ENCODE measurements at places on chromosomes 3 and 15.

DNA sequence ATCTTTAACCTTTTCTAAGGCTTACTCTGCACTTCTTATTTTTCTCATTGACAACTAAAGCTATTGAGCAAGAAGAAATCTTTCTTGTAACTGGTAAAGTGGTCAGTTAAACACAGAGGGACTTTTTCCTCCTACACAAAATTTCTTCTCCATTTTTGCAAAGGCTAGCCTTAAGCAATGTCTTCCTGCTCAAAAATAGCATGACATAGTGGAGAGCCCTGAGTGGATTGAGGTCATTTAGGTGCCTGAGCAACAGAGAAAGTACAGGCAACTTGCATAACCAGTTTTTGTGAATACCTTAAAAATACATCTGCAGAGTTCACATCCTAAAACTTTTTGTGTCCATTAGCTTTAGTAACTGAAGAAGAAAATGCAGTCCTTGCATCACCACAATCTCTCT, 144.7 kb upstream of the TTC14 start:
- DNase-seq: no peak

GRCh38 chr15:71136159-71136783, 21.0 kb downstream of the THSD4 start:
- no peak for DNase-seq

DNA sequence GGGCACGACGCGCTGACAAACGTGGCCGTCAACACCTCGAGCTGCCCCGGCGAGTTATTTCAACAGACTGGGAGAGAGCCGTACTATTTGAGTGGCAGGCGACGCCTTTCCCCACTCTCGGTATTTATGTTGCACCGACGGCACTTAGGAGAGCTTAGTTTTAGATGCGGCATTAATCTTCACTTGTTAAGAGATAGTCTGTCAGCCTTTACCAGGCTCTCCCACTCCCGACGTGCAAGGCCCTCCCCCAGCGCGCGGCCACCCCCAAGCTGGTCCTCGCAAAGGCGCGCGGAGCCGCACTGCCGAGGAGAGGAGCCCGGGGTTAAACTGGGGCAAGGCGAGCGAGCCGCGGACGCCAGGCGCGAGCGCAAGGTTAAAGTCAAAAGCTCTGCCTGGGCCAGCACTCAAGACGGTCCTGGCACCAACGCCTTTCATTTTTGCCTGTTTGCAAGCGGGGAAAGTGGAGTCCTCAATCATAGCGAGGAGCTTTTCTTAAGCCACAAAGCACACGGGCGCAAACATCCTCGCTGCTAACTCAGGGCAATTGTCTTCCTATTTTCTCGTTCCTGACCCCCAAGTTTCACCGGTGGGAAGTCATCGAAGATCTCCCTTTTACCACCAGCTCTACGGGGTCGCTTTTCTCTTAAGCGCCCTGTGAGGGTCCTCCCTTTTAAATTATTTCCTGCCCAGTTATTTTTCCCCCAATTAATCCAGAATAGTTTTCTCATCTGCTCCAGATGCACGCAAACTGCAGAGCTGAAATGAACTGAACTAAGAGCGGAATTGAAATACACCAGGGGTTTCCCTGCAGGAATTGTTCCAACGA, 86.6 kb downstream of the NR2F2 start:
- no peak for DNase-seq

GRCh38 chr3:113546414-113546893, 14.1 kb downstream of the SIDT1 start:
- DNase-seq: no peak

- DNase-seq: no peak
These were observed 326.6 kb downstream of the MAGI1 start for GRCh38 chr3:65712140-65712539.

- no peak for DNase-seq
These were observed 411.7 kb upstream of the RORA start for GRCh38 chr15:61640756-61641155.

- DNase-seq: no peak
These were observed 14.2 kb downstream of the FBN1 start for GRCh38 chr15:48631176-48631770.

DNA sequence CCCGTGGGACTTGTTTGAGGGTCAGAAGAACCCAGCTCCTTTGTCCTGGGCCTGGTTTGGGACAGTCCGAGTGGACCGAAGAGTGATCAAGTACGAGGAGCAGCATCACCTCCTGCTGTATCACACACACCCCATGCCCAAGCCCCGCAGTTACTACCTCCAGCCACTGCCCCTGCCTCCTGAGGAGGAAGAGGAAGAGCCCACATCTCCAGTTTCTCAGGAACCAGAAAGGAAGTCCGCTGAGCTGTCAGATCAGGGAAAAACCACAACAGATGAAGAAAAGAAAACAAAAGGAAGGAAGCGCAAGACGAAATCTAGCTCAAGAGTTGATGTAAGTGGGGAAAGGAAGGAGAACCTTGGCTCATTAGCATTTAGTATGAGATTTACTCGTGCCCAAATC, 3.3 kb upstream of the P2RY12 start:
- no peak for DNase-seq

DNA sequence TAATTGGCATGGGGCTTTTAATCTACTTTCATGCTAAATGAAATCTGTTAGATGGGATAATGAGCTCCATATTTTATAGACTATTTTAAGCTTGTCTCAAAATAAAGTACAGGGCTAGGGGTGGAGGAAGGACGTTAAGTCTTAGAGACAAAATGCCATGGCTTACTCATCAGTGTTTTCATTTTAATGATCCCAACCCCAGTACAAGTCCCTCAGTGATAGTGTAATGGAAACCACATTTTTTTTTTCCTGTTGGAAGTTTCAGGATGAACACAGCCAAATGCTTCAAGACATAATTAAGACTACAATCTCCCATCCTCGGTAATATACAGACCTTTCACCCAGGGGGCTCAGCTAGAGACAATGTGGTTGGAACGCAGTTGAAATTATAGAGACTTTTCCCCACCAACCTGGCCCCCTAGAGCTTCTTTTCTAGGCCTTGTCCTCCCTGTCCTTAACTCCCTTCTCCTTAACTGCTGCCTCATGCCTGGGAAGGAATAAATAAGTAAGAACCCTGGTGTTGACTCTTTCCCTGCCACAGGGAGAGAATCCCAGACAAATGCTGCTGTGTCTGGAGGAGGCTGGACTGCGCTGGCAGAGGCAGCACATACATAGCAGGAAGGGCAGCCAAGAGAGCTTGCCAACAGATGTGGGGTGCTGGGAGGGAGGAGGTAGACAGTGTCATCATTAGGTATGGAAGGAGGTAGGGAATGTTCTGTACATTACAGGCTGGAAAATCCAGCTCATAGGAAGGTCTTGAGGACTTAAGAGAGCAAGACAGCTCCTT, 115.4 kb upstream of the ROPN1 start:
- DNase-seq: no peak

DNA sequence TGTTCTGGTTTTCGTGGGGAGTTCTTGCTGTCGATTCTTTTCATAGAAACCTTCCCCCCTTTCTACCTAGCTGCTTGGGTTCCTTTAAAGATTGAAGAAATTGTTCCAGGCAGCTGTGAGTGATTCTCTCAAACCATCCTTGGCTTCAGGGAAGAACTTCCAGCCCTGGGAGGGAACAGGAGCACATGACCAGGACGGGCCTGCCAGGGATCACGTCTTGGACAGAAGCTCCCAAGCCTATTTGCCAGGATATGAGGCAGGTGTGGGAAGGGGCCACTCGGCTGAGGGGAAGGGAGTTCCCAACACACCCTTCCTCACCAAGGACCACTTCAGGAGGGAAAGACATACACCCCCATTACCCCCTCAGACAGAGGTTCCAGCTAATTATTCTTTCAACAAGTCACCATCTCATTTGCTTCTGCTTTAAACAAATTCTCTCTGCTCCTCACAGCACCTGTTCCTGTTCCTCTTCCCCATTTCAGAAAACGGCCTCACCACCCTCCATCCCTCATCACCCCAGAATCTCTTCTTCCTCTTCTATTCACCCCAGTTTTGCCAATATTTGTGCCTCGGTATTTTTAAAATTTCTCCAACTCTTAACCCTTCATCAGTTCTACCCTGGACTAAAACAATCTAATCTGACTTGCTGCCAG, 62.5 kb downstream of the WHAMM start:
- DNase-seq: no peak

- no peak for DNase-seq
These were observed 13.9 kb downstream of the STAC start for GRCh38 chr3:36394176-36394575.

- no peak for DNase-seq
These were observed 41.2 kb downstream of the HES1 start for GRCh38 chr3:194177141-194177540.

Measured in activated CD8-positive, alpha-beta memory T cell treated with anti-CD3 and anti-CD28 coated beads for 48 hours (primary cell).